ENCODE measurements at places on chromosomes 2 and 18.

GRCh38 chr2:3563521-3563976 is 5.4 kb upstream of the RNASEH1 start:
- no peak for DNase-seq

- DNase-seq, result no peak
Measured at GRCh38 chr2:227188292-227188691, 23.9 kb downstream of the COL4A3 start.

DNA sequence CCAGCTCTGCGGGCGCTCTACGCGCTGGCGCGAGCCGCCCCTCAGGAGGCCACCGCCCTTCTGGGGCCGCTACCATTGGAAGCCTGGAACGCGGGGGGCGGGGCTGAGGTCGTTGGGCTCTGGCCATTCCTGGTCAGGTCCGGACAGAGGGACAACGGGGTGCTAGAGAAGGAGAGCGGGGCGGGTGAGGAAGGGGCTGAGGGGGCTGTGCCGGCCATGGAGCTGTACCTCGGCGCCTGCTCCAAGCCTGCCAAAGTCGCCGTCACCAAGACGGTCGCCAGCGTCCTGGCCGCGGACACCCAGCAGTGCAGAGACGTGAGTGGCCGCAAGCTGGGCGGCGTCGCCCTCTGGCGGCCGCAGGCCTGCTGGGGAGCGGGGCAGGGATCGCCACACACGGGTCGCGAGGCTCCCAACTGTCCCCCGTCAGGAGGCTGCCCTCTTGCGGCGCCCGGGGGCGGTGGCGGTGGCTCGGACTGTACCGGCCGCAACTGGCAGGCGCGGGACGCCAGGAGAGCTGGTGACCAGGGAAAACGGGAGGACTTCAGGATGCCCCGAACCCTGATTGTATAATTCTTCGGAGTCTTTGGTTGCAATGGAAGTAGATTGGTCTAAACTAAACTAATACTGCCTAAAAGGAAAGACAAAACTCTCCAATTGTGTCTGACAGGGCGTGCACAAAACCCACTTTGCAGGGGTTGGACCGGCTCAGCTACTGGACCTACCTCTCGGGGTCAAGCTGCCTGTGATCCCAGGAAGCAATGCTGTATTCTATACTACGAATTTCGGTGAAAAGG is at the start of gene FSIP2:
Gene FSIP2 (plus strand): TSS at position 126 of the 794 bp plus-strand sequence. CDS start 91 bp downstream, at position 217.
- DNase-seq, result no peak

- DNase-seq, result no peak
Measured at GRCh38 chr2:162244541-162245031, 1.3 kb upstream of the FAP start.

DNA sequence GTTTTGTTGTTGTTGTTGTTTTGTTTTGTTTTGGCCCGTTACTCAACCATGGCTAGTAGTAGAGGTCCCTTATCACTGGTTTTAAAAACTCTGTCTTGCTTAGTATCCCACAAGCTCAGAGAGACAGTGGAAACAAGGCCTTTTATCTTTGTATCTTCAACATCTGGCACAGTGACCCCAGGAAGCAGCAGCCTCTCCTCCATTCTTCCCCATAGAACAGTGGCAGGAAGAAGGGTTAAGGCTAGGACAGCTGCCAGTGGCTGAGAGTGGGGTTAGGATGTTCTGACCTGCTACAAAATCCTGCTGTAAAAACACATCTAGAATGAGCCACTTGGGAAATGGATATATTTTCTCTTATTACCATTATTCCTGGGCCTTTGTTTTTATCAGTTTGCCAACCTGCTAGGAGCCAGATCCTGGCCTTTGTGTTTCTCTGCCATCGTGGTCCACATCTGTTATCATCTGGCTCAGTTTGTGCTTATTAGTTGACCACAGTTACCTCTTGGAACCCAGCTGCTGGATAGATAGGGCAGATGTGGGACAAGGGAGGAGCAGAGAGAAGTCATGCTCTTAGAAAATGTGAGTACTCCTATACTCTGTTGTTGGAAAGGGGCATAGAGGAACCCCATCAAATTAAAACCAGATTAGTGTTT is 246.8 kb downstream of the AGPS start:
- no peak for DNase-seq

DNA sequence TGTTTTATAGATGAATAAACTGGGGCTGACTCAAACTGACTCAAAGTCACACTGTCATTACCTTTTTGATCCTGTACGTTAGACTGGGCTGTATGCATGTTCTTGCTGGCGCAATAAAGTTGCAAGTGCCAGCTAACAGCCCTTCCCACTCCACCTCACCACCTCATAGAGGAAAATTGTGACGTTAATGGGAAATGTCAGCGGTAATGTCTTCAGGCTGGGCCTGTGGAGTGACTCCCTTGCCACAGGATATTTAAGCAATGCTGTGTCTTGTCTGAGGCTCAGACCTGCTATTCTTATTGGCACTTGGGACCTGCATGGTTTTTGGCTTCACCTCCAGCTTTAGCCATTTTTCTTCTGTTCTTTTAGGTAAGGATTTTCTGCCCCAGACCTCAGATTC is 25.2 kb upstream of the CASP10 start:
- no peak for DNase-seq

- DNase-seq, result no peak
Measured at GRCh38 chr2:166125557-166125956, 2.3 kb downstream of the SCN1A start.

- no peak for DNase-seq
Measured at GRCh38 chr18:60188958-60189357, 183.6 kb downstream of the MC4R start.

- DNase-seq, result no peak
Measured at GRCh38 chr2:157866202-157866601, 9.9 kb downstream of the ACVR1 start.

DNA sequence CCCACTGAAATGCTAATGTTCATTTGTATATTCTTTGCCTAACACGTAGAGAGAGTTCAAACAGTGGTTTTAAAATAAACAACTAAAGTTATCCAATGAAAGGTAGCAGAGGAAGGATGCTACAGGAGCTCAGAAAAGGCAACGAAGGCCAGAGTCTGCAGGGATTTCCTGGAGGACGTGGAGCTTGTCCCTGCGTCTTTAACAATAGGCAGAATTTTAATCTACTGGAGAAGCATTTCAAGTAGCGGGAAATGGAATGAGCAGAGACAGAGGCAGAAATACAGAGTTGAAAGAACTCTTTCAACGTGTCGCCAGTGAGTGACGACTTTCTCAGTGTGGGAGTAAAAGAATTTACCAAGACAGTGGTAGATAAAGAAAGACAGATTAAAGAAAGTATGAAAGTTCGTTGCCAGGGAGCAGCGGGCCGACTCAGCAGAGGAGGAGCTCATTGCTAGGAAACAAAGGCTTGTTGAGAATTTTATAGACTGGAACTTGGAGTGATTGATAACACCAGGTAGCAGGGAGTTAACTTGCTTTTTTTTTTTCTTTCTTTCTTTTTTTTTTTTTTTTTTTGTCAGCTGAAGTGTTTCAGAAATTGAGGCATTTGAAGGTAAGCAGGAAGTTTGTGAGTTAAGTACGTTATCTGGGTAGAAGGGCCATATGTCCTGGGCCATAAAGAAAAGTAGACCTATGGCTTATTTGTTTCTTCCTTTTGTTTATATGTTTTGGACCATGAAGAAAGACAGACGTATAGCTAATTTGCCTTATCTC is 625 bp upstream of the NBAS start:
- no peak for DNase-seq

- DNase-seq, result no peak
Measured at GRCh38 chr2:63700271-63700670, 111.5 kb downstream of the MDH1 start.

DNA sequence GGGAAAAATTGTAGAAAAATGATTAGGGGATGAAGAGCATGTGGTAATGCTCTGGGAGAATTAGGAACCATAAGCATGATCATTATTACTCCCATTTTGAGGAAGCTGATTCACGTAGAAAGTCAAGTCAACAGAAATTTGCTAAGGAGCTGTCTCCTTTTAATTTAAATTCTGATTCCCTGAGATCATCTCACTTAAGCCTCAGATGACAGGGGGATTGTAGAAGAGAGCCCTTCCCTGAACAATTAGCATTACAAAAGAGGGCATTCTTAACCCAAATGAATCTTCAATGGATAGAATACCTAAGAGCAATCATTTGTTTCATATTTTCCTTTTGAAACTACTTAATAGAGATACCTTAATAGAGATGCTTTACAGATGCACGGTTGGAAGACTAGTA is 267.9 kb downstream of the NYAP2 start:
- DNase-seq, result no peak

- DNase-seq, result no peak
Measured at GRCh38 chr2:216171011-216171410, 61.9 kb downstream of the XRCC5 start.

- no peak for DNase-seq
Measured at GRCh38 chr2:50722776-50723175, 309.2 kb downstream of the NRXN1 start.

- DNase-seq, result no peak
Measured at GRCh38 chr2:217666338-217666737, 336.5 kb downstream of the TNS1 start.

- DNase-seq, result no peak
Measured at GRCh38 chr2:105187531-105187930, 54.0 kb upstream of the GPR45 start.

DNA sequence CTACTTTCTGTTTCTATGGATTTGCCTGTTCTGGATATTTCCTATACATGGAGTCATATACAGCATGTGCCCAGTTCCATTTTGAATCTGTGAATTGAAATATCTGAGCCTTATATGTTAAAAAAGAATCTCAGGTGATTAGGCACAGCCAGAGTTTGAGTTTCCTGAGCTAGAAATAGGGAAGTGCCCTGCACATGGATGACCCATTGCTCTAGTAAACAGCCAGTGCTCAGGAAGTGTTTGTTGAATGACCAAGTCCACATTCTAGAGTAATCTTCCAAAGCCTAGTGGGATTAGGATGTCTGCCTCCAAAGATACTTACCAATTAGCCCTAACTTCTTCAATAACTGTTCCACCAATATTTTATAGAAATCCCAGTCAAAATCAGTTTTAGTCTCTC is 165.8 kb downstream of the SETBP1 start:
- no peak for DNase-seq

DNA sequence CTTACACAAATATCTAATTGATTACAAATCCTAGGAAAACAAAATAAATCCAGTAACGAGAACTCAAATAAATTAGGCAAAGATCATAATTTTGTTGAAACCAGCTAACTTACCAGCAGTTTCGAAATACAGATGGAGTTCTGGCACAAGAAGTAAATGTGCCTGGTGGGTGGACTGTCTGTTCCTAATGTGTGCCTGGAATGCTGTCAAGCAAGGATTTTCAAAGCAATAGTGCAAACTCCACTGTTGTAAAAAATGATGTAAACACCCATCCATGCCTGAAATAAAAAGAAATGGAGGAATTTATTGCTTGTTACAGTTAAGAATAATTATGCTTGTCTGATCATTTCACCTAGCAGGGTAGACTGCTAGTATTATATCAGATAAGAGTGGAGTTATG is 423.9 kb upstream of the MAP2 start:
- DNase-seq, result no peak

GRCh38 chr2:170408461-170409163 is 230.7 kb downstream of the MYO3B start:
- no peak for DNase-seq

GRCh38 chr2:137252934-137253333 is 487.6 kb downstream of the THSD7B start:
- DNase-seq, result no peak

GRCh38 chr2:75577280-75577679 is 16.5 kb upstream of the EVA1A start:
- no peak for DNase-seq

DNA sequence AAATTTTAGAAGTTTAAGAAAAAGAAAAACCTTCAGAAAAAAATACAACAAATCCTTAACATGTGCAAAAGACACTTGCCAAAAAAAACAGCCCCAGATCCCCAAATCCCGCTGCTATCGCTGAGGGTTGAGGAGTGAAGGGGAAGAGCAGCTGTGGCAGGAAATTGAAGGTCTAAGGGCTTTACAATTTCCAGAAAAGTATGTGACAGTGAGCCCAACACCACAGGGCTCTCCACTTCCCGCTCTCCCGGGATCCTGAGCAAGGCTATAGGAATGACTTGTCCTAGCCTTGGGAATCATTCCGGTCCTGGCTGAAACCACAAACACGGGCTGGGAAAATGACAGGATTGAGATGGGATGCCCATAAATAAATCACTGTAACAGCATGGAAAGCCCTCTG is 191.4 kb downstream of the TMEM163 start:
- DNase-seq, result no peak

DNA sequence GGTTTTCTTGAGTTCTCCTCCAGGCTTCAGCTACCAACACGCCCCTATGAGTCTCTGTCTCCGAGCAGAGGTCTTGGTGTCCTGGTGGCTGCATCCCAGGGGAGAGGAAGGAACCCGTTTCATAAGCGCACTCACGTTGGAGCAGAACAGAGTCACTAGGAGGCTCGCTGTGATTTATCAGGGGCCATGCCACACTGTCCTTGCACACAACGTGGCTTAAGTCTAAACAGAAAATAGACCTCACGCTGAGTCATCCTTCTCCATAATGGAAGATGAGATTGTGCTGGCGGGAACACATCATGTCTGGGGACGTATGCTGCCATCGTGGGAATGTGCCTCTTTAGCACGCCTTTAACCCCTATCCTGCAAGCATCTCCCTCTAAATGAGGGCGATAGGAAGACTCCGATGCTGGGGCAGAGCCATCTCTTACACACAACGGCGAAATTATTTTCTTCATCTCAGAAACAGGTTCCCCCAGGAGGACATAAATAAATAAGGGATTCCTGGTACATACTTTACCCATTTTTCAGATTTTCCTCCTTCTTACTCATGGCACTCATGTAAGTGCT is 211.4 kb downstream of the KLHL29 start:
- DNase-seq, result no peak

DNA sequence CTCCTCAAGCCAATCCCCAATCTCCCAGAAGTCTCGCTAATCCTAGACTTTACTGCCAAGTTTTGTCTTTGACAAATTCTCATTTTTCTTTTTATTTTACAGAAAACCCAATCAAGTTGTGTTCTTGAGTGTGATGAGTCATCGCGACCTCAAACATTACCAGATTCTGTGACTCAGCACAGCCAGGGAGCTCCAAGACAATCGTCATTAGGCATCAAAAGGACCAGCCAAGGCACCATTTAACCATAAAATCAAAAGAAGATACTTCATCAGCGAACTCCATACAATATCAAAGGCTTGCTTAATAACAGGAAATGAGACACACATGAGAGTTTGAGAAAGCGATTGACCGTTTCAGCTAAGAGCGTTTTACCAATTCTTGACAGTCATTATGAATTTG is 146.2 kb upstream of the AGAP1 start:
- no peak for DNase-seq

DNA sequence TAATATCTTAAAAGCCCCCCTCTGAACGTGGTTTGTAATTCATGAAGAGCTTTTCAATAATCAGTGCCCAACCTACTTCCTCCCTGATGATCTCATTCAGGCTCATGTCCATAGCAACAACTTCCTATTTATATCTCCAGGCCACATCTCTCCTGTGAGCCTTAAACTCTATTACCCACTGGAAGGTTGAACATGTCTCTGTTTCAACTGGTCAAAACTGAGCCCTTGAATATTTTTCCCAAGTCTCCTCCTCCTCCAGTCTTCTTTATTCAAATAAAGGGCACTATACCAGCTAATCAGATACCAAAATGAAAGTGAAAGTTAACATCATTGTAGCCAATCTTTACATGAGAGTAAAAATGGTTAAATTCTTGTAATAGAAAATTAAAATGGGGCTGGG is 63.7 kb upstream of the ITGA4 start:
- no peak for DNase-seq

Data from activated naive CD4-positive, alpha-beta T cell (primary cell).